Stimulated activated CD4-positive, alpha-beta T cell treated with anti-CD3 and anti-CD28 coated beads, Interleukin-2, amount 100 ng/mL, for 24 hours (primary cell): ENCODE measurements at places on chromosomes 3 and 15.

DNA sequence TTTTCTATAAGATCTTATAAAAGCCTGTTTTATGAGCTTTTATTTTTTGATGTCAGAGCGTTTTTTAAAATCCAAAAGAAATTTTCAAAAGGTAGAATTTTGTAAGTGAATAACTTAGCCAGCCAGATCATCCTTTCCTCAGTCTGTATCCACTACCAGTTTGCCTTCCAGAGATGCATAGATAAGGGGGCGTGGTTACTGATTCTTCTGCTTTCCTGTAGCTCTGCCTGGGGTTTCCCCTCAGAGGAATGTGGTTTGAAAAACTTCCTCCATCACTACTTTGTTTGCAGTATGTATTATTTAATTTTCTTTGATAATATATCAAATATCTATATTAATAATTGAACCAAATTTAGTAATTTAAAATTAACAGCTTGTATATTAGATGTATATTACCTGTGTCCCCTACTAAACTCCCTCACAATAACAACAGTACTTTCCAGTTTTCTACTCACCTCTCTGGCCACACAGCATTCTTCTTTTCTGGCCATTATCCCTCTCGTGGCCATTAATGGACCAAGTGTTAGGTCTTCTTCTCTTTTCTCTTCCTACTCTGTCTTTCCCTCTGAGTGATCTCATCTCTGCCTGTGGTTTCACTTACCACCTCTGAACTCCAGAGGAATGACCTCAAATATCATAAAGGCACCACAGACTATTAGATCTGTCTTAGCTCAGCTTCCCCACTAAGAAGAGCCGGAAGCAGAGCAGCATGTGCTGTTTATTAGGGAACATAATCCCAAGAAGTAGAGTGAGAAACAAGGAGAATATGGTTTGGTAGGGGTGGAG lies 239.7 kb downstream of the UBE2E2 start:
- DNase-seq, result no peak

GRCh38 chr15:39125904-39126303 lies 455.0 kb upstream of the THBS1 start:
- DNase-seq, result no peak

- DNase-seq, result no peak
Observed at GRCh38 chr15:80743189-80743833, 35.9 kb upstream of the CEMIP start.

GRCh38 chr15:70374096-70374495 lies 276.4 kb upstream of the TLE3 start:
- no peak for DNase-seq

DNA sequence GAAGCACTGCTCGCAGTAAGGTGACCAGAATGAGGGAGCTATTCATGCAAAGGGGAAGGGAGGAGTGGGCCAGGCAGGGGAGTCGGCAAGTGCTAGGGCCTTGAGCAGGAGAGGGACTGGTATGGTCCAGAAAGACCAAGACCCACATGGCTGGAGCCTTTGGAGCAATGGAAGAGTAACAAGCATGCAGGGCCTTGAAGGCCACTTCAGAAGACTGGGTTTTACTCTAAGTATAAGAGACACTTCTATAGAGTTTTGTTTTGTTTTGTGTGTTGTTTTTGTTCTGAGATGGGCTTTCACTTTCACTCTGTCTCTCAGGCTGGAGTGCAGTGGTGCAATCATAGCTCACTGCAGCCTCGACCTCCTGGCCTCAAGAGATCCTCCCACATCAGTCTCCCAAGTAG lies 42.0 kb downstream of the BFSP2 start:
- DNase-seq, result peak; percentile 20

DNA sequence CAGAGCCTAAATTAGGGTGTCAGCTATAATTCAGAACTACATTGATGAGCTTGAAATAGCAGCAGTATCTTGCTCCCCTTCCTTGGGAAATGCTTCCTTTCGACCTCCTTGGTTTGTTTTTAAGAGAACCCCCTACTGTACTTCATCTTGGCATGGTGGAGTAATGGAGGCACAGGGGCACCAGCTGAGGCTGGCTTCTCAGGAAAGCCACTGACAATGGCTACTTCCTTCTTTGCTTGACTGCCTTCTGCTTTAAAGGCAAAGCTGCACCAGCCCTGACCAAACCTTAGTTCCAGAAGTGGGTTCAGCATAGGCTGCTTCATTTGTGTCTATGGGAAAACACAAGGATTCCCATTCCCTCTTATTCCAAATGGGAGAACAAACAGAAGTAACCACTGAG lies 1.5 kb upstream of the FBXL22 start:
- DNase-seq, result no peak

- DNase-seq, result no peak
Observed at GRCh38 chr3:132325103-132325606, 7.9 kb downstream of the ACP3 start.

- DNase-seq, result no peak
Observed at GRCh38 chr15:90160781-90161727, 40.1 kb upstream of the SEMA4B start.

- no peak for DNase-seq
Observed at GRCh38 chr3:140355481-140355880, 322.4 kb upstream of the TRIM42 start.

DNA sequence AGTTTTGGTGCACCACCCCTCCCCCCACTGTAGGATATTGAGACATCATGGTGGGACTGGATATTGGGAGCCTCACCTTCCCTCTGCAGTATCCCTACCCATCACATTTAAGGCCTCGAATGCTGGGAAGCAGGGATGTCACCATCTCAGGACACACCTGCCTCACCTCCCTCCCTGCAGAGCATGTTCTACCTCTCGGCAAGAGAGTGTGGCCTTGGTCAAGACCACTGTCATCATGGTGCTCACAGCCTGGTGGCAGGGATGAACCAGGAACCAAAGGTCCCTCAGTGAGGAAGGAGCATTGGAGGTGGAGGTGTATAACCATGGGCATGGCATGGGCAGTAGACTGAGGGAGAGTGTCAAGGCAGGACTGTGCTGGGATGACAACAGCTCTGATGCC lies 104.8 kb downstream of the CORO2B start:
- DNase-seq, result no peak

- no peak for DNase-seq
Observed at GRCh38 chr15:56528136-56528535, 63.2 kb upstream of the MNS1 start.

- no peak for DNase-seq
Observed at GRCh38 chr3:12369029-12369428, 80.2 kb downstream of the PPARG start.

DNA sequence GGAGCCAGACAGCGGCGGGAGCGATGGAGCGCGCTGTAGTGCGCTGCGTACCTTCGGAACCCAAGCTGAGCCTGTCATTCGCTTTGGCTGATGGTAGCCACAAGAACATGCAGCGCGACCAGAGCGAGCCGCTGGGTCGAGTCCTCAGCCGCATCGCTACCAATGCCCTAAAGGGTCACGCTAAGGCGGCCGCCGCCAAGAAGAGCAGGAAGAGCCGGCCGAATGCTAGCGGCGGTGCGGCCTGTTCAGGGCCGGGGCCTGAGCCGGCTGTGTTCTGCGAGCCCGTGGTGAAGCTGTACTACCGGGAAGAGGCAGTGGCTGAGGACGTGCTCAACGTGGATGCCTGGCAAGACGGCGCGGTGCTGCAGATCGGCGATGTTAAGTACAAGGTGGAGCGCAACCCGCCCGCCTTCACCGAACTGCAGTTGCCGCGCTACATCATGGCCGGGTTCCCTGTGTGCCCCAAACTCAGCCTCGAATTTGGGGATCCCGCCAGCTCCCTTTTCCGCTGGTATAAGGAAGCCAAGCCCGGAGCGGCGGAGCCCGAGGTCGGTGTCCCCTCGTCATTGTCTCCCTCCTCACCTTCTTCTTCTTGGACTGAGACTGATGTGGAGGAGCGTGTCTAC lies 498 bp downstream of the PDE12 start:
- peak; percentile 38 for DNase-seq

GRCh38 chr3:89565098-89565497 lies 457.7 kb downstream of the EPHA3 start:
- DNase-seq, result no peak

DNA sequence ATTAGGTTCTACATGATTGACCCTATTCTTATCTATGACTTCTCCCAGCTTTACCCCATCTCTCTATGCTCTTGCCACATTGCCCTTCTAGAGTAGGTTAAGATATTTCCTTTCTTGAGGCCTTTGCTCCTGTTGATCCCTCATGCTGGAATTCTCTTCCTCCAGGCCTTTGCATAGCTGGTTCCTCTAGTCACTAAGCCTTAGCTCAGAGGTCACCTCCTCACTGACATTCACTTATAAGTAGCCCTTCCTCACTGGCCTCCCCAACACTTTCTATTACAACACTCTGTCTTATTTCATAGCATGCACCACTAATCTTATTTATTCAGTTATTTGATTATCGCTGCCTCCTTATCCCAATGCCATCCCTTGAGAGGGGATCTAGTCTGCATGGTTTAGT lies 228.4 kb upstream of the COL8A1 start:
- DNase-seq, result no peak

DNA sequence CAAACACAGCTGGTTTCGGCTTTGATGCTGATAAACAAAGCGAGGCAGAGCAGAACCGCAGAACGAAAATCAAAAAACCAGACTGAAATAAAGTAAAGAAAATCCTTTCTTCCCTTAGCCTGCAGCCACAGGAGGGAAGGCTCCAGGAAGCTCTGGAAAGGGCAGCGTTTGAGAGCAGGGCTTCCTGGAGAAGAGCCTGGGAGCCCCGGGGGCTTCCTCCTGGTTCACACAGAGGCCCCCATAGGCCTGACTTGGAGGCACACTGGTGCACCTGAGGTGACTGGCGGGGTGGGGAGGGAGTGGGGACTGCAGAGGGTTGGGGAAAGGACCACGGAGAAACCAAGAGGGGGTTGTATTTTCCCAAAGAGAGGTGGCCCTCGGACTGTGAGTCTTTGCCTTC lies 98.8 kb upstream of the WNT5A start:
- DNase-seq, result no peak

- peak; percentile 64 for DNase-seq
Observed at GRCh38 chr15:57591822-57592367, at the start of gene MYZAP. TSS of gene MYZAP (plus strand) at chr15:57591904. CDS start at chr15:57592035, 131 bp downstream.

DNA sequence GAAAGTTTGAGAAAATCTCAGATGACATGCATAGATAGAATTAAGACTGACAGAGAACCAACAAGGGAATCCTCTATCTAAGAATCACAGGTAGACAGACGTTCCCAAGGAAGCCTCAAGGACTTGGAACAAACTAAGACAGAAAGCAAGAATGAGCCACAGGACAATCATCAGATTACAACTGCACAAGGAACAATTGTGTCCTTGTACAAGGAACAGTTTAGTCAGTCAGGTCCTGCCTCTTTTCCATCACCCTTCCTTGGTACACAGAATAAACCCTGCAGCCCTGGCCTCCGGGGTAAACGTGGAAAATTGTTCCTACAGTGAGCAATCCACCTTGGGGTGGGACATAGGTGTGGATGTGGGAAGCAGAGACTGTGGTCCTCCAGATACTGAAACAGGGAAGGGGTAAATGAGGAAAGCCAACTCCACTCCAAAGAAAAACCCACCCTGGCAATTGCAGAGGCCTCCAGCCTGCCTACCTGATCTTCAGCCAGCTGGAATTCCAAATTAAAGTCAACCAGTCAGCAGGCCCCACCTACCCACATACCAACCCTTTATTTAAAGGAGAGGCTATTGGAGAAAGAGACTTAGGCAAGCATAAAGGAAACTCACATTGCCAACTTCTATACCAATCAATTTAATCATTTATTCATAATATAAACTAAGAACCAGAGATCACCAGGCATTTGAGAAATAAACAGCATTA lies 73.4 kb downstream of the ULK4 start:
- DNase-seq, result no peak

GRCh38 chr3:193832833-193833413 lies 239.9 kb downstream of the OPA1 start:
- no peak for DNase-seq

DNA sequence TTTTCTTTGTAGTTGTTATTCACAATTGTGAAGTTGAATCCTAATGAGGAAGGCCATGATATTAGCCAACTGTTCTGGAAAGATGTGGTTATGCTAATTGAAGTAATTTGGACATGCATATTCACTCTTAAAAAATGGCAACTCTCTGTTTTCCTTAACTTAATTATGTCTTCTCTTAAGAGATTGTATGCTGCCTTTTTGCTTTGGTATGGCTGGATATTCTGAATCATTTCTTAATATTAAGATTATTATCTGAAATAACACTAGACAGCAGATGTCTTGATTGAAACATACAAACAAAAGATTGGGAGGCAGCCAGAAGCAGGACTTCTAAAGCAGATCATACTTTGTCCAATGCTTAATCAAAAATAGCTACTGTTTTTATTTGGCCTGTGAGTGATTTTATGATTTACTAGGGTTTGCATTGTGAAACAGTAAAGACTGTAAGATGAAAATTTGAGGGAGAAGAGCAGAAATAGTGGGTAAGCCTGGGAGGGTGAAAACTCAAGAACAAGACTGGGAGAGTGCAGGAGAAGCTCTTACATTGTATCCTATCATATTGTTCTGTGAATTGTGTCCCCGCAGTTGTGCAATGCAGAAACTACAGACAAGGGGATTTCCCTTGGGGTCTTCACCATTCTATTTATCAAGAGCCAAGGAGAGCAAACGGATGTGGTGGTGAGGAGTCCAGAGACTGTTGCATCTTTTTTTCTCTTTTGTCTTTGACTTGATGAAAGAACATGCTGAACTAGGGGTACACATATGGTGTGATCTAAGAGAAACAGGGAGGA lies 554.8 kb downstream of the TUSC7 start:
- DNase-seq, result no peak

DNA sequence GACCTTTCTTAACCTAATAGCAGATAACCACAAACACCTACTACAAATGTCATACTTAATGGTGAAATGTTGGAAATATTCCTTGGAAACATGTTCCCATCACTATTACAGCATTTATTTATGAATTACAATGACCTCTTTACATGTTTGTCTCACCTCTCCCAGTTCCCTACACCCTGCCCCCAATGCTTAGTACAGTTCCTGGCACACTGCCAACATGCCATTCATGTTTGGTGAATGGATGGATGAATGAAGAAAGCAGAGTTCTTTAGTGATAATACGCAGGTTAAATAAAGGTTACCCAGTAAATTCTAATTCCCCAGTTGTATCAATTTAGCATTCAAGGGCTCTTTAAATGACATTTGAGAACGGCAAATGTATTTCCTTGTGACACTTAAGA lies 259.9 kb upstream of the ATP11B start:
- no peak for DNase-seq
